ENCODE measurements at places on chromosomes 6 and 20.
A peak's percentile ranks its signal among the peaks of the same experiment; 100 is the strongest.

DNA sequence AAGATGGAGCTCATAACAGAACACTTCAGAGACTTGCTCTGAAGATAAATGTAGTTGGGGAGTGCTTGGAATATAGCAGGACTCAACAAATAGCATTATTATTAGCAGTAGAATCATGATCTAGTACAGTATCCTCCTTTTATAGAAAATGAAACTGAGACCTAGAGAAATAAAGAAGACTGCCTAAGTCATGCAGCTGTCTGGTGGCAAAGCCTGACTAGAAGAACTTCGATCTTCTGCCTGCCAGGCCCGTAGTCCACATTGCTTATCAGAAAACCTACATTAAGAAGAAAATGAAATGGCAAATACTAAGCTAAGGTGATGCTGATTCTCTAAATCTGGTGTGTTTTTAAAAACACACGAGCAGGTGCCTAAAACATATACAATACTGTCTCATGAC is 46.4 kb upstream of the DST start:
- no peak for DNase-seq

DNA sequence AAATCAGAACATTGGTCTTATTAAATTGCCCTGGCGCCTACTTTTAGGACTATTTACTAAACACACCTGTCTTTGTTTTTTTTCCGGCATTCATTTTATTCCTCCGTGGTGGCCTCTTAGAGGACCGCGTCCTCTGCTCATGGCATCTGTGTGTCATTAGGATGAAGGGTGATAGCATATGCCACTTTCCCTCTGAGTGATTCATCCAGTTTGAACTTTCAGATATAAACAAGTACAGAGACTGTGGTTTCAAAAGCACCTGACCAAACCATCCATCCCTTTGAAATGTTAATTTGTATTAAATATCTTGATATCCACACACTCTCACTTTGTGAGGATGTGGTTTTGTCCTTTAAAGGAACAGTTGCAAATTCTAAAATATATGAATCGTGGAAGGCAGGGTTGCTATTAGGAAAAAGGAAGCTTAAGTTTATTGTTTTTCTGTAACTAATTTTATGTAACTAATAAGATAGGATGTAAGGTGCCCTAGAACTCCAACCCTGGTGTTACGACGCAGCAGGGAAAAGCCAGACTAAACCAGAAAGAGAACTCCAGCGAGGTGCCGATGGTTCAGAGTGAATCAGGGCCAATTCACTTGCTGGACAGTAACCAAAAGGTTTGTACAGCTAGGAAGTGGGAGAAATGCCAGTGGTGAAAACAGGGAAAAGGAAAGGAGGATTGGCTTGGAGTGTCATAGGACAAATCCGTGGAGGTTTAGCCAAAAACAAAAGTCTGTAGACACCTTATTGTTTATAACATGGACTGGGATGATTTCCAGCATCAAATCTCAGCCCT is 98.7 kb downstream of the SHLD1 start:
- no peak for DNase-seq

DNA sequence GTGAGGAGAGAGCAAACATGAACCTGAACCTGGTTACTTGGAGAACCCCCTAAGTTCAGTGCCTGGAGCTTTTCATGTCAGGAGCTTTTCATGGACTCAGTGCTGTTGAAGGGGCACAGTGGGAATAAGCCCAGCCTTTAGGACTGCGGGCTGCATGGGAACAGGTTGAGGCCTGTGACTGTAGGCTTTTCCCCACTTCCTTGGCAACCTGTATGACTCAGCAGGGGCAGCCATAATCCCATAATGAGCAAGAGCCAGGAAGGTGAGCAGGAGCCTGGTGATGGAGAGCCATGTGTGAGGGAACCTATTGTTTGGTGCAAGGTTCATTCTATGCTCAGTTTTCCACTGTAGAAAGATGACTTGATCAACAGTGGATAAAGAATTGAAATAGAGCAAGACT is 23.4 kb downstream of the MEP1A start:
- DNase-seq: no peak

DNA sequence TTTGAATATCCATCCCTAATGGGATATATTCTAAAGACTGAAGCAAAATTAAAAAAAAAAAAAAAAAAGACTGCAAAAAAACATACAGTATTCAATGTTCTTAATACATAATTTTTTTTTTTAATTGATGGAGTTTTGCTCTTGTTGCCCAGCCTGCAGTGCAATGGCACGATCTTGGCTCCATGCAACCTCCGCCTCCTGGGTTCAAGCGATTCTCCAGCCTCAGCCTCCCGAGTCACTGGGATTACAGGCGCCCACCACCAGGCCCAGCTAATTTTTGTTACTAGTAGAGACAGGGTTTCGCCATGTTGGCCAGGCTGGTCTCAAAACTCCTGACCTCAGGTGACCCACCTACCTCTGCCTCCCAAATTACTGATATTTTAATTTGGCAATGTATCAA is 29.3 kb downstream of the RANBP9 start:
- no peak for DNase-seq

DNA sequence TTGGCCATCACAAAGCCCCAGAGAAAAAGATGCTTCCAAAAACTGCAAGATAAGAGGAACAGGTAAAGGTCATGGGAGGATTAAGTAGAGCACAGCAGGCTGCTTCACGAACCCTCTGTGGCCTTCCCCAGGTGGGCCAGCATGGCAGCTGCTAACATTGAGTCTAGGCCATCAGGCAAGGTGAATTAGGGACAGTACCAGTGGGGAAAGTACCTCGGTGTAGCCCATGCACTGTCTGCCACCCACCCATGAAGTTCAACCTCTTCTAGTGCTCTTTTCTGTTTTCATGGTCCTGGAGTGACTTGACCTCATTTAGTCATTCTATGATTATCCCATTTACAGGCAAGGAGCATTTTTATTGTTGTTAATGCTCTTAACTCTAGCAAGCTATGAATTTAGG is 108.6 kb upstream of the DUSP22 start:
- DNase-seq: no peak

GRCh38 chr20:34864216-34864615 is 8.4 kb downstream of the GGT7 start:
- no peak for DNase-seq

DNA sequence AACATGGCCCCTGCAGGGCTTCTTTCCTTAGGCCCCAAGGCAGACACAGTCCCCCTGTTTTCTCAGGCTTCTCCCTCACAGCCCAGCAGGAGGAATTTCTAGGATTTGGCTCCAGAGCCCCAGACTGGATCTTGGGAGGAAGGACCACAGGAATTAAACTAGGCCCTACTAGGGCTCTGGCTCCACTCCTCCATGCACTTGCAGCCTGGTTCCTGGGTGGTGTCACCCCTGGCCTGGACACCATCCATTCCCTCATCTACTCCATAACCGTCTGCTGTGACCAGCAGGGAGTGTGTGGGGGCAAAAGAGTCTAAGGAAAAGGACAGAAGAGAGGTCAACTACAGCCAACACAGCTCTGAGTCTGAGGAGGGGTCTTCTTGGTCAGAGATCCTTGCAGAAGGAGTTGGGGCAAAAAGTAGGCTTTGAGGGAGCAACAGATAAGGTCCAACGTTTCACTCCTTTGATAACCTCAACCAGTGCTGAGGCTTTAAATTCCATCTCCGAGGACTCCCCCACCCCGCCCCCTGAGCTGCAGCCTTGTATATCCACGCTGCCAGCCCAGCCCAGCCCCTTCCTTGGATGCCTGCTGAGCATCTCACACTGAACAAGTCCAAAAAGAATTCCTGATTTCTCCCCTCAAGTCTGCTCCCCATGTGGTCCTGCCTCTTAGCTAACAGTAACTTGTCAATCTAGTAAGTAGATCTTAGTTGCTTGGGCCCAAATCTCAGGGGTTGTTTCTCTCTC is 27.9 kb upstream of the SPDEF start:
- no peak for DNase-seq

DNA sequence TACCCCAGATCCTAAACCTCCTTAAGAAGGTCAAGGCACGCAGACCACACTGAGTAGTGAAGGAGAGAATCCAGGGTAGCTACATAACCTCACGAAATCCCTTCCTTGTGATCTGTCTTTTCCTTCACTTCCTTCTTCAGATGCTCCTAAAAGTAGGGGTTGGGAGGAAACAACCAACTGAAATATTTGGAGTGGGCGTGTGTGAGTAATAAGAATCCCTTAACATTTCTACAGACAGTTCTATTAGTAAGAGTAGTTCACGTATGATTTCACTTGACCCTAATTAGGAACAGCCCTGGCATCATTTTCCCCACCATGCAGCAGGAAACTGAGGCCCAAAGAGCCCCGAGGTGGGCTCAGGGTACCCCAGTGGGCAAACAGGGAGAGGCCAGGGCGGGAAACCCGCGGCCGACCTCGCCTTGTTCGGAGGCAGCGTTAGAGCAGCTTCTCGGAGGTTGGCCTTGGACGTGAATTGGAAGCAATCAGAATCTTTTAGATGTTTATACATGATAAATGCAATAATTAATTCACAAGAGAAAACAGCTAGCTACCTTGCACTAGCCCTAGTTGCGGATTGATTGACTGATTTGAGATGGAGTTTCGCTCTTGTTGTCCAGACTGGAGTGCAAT is 859 bp upstream of the RAE1 start:
- DNase-seq: no peak

- no peak for DNase-seq
These were observed 388.5 kb upstream of the CDH4 start for GRCh38 chr20:60863548-60863947.

DNA sequence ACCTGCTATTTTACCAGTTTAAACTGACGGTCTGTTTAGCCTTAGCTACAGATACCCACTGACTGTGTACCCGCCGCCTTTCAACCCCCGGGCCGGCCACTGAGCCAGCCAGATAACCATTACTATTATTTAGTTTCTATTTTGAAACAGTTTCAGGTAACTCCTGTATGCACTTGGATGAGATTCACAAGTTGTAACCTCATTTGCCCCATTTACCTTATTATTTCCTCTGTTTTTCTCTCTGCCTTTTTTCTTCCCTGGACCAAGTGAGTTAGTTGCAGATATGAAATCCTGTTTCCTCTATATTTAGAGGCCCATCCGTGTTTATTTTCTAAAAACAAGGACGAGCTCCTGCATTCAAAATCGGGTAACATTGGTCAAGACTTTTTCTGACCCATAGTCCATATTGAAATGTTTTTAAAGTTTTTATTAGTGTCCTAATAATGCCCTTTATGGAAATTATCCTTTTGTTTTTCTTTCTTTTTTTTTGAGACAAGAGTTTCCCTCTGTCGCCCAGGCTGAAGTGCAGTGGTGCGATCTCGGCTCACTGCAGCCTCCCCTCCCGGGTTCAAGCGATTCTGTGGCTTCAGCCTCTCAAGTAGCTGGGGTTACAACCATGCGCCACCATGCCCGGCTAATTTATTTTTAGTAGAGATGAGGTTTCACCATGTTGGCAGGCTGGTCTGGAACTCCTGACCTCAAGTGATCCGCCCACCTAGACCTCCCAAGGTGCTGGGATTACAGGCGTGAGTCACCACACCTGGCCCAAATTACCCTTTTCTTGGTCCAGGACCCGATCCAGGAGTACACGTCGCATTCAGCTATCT is 767 bp downstream of the AP5S1 start:
- no peak for DNase-seq

- no peak for DNase-seq
These were observed 227.3 kb upstream of the RSPO3 start for GRCh38 chr6:126891158-126891557.

DNA sequence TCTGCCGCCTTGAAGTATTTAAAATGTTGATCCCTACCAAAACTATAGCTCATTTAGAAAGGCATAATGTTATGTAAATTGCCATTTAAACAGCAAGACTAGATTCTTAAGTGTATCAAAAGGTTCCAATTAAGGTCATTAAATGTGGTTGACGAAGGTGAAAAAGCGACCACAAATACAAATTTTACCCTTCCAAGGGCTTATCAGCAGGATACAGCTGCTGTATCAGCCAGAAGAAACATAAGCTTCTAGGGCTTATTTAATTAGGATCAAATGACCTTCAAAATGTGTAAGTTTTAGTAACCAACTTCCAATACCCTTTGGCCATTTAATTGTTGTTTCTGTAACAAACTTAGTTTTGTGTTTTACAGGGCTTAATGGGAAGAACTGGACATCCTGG is 139.9 kb downstream of the COL9A1 start:
- no peak for DNase-seq

GRCh38 chr20:2206957-2207769 is 88.6 kb upstream of the TGM3 start:
- peak; percentile 53 for DNase-seq

GRCh38 chr6:105911106-105911629 is 175.0 kb upstream of the PRDM1 start:
- no peak for DNase-seq

DNA sequence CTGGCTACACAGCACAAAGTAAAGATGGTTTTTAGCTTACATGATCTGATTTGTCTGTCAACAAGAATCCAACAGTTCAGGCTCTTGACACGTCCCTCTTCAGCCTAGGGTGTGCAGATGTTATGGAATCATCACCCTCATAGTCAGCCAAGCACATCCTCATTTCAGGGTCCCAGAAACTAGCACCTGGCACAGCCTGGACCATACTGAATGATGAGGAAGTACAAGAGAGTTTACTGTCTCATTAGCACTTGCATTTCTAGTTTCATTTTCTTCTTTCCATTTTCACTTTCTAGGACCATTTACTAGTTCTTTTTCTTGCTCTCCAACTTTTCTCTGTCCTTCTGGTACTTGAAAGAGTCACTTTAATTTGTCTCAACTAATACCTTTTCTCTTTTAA is 6.5 kb downstream of the RIPOR2 start:
- no peak for DNase-seq

DNA sequence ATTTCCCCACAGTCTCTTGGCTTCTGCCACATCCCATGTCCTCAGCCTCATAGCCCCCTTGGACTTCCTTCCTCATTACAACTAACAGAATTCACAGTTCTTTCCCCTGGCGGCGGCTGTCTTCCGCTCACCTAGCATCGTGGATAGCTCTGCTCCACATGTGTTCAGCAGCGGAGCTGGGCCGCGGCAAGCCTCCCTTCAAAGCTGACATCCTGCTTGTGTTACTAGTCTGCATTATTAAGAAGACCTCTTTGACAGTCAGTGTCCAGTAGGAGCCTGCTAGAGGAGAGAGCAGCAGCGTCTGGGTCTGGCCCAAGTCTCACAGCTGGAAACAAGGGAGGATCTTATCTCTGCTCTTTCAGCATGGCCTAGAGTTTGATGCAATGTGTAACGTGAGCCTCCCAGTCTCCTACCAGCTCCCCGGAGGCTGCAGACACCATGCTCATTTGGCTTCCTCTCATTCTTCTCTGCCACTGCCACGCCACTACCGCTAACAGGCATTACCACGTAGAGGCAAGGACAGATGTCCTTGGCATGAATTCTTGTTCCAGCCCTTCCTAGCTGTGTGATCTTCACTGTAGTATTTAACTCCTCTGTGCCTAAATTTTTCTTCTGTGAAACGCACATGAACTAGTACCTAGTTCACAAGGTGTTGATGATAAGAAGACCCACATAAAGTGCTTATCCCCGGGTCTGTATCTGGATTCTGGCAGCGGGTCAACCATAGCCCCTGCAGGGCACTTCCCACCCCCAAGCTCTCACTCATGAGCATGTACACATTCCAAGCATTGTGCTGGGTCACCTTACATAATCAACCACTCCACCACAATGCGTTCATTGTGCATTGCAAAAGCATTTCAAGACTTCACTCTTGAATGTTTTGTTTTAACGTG is 107.1 kb upstream of the BACH2 start:
- DNase-seq: no peak

GRCh38 chr6:80263585-80263984 is 157.1 kb downstream of the BCKDHB start:
- DNase-seq: no peak

Data from GM18507 (cell line).